Prostate gland (tissue), 2 donors: ENCODE measurements at places on chromosomes 5 and 9.
A peak's percentile ranks its signal among the peaks of the same experiment; 100 is the strongest.

GRCh38 chr9:98502311-98502975 is 206.3 kb downstream of the GABBR2 start:
- no peak for DNase-seq

GRCh38 chr5:159393854-159394274 is 63.6 kb upstream of the IL12B start:
- no peak for DNase-seq

- no peak for DNase-seq
Observed at GRCh38 chr9:33277484-33277883, 12.6 kb downstream of the CHMP5 start.

- DNase-seq: no peak
Observed at GRCh38 chr5:141272906-141273305, 27.7 kb downstream of the PCDHB15 start.

GRCh38 chr9:136050701-136051452 is 44.2 kb downstream of the NACC2 start:
- DNase-seq: no peak

GRCh38 chr5:56158331-56158960 is 74.7 kb downstream of the ANKRD55 start:
- DNase-seq: no peak

- no peak for DNase-seq
Observed at GRCh38 chr9:71121275-71122021, at the start of gene TRPM3. TRPM3 (minus strand) TSS chr9:71121621; CDS start chr9:71121354, 267 bp downstream.

GRCh38 chr9:100555471-100555870 is 22.4 kb upstream of the CAVIN4 start:
- no peak for DNase-seq

DNA sequence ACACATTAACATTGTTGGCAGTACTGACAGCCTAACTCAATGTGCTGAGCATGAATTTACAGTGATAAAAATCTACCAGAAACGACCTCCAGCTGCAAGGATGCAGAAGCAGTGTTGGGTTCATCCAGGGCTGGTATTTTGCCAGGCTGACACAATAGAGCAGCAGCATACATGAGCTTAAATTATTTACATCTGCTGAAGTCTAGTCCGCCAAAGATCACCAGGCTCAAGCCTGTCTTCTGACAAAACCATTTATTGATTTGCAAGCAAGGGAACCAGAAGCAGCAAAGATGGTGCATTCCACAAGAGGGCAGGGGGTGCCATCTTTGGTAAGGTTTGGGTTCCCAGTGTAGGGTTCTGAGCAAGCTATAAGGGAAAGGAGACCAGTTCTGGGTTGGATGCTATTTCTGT is 8.7 kb upstream of the C5orf34 start:
- no peak for DNase-seq

DNA sequence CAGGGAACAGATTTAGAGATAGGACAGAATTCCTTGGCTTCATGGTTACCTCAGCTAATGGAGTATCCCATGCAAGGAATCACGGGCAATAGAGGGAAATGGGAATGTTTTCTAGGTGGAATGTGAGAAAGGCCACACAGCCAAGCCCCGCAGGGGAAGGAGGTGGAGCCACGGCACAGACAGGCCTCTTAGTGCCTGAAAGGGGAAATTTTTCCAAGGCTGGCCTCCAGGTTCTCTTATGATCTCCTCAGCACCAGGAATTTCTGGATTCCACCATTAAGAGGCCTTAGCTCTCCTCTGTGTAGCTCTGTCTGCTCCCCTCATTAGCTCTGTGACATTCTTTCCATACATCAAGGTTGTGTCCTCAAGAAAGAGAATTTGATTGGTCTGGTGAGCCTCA is 124.7 kb downstream of the GALNT10 start:
- DNase-seq: no peak

DNA sequence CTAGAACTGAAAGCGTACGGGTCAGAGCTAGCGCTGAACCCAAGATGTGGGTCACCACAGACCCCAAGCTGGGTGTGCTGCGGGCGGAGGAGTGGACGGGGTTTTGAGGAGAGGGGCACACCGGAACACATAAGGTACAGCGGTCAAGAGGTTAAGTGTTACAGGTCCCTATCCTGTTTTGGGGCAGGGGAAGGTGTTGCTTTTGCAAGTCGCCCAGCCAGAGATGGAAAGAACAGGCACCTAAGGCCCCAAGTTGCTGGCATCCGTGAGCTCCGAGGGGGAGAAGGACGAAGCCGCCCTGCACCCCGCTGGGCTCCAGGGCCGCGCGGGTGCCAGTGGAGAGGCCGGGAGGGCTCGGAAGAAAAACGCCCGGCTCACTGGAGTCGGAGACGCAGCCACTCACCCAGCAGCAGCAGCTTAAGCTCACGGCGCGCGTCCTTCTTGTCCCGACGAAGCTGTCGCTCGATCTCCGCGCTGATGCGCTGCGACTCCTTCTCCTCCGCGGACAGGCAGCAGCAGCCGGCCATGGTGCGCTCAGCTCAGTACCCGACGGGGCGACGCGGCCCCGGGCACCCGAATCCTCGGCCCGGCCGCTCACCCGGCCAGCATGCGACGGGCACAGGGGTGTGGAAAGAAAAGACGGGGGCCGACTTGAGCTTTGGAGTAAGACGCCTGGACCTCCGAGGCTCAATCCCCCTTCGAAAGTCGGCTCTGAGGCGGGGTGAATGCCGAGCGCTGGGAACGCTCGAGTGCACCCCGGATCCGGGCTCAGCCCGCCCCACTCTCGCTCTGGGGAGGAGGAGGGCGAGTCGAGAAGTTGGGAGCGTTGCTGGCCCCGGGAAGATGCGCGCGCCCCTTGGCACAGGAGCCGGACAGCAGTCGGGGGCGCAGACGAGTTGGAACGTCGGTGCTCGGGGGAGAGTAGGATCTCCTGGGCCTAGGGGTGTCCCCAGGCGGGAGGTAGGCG is 572 bp downstream of the GNA14 start:
- no peak for DNase-seq

DNA sequence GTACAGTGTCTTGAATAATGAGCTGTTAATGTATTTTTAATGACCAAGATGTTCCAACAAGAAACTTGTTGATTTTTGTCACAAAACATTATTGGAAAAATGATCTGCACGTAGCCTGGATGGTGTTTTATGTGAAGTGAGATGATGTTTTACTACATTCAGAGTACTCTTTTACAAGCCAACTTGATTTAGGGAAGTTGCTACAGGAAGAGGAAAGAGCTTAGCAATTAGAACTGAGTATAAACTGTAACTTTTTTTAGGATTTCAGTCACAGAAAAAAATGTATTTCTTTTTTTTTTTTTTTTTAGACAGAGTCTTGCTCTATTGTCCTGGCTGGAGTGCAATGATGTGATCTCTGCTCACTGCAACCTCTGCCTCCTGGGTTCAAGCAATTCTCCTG is 113.6 kb upstream of the ADRA1B start:
- no peak for DNase-seq

GRCh38 chr9:137172901-137173795 is 1.3 kb upstream of the TMEM210 start:
- peak; percentile 90 for DNase-seq

- no peak for DNase-seq
Observed at GRCh38 chr5:145943674-145944121, 7.3 kb downstream of the SH3RF2 start.

DNA sequence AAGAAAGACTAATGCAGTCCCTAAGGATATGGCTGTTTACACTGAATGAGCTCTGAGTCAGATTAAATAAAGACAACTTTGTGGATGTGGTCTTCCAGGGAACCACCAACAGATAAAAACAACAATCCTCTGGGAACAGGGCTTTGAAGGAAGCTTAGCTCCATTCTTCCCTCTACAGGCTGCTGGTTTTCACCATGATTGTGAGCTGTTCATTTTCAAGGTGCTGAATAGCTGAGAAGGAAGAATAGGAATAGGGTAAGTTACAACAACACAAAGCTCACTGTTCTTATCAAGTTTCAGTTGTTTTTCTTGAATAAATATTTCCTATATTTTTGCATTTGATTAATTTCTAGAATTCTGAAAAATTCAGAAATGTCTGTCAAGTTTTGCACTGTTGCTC is 25.9 kb upstream of the PTAR1 start:
- DNase-seq: no peak

- DNase-seq: no peak
Observed at GRCh38 chr9:123550012-123550411, 194.0 kb downstream of the CRB2 start.

DNA sequence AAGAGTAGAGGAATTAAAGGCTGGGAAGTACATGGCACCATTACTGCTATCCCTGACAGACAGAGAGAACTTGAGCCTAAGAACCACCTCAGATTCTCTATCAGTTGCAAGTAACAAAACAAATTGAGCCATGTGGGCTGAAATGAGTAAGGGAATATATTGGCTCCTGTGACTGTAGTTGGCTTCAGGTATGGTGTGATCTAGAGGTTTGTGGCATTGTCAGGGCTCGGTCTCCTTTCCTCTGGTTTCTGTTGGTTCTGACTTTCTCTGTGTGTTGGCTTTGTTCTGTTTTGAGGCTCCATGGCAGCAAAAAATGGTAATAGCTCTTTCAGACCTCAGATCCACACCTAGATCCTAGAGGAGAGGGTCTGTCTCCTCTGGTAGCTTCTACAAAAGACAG is 5.7 kb downstream of the GALNT10 start:
- DNase-seq: no peak

DNA sequence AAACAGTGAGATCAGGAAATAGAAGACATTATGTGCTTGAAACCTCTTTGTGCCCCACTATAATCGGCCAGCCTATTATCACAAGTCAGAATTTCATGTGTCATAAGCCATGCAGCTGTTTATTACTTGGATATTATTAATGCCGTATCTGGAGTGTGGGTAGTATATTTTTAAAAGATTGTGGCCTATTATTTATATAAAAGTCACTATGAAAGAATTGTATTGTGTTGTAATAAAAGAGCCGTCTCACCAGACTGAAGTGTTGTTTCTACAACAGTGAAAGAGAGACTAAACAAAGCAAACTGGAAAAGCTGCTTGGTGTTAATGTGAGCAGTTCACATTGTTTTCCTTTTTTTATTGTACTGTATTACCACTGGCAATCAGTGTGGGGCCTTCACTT is 449.1 kb downstream of the PSAT1 start:
- no peak for DNase-seq

DNA sequence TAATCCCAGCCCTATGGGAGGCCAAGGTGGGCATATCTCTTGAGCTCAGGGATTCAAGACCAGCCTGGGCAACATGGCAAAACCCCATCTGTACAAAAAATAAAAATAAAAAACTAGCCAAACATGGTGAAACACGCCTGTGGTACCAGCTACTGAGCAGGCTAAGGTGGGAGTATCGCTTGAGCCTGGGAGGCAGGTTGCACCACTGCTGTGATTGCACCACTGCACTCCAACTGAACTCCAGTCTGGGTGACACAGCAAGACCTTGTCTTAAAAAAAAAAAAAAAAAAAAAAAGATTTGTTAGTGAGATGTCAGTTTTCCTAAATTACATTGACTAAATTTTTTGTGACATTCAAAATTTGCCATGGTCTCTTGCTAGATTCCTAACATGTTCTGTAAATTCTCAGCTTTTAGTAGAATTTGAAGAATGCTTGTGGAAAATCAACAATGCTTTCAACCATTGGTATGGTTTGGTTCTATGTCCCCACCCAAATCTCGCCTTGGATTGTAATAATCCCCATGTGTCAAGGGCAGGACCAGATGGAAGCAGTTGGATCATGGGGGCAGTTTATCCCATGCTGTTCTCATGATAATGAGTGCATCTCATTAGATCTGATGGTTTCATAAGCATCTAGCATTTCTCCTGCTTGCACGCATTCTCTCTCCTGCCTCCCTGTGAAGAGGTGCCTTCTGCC is 236.1 kb downstream of the ARRDC3 start:
- no peak for DNase-seq

DNA sequence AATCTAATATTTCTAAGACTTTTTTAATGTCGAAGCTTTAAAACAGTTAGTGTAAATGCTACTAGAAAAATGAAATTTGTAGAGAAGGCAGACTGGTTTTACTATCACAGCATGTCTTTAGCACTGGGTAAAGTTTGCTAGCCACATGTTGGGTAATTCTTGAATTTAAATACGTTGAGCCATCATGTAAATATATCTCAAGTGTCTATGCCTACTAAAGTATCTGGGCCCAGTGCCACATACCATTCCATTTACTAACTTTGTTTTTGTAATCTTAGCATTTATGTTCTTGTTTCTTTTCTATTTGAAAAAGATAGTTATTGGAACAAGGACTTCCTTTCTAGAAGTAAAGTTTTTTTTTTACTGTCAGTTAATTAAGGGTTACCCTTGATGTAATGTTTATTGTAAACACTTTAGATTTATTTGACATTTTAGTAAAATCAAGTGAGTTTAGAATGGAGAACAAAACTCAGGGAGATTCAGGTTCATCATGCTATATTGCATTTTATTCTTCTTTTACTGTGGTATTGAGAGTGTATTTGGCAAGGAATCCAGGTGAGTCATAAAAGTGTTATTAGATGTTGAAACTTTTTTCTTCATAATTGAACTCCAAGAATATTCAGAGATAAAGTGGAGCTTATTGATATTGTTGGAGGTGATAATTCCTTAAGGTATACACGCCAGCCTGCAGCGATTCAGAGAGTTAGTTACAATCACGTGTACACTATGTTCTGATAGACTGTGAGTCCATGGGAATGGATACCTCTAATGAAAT is 182.4 kb downstream of the CCDC171 start:
- DNase-seq: peak; percentile 42

DNA sequence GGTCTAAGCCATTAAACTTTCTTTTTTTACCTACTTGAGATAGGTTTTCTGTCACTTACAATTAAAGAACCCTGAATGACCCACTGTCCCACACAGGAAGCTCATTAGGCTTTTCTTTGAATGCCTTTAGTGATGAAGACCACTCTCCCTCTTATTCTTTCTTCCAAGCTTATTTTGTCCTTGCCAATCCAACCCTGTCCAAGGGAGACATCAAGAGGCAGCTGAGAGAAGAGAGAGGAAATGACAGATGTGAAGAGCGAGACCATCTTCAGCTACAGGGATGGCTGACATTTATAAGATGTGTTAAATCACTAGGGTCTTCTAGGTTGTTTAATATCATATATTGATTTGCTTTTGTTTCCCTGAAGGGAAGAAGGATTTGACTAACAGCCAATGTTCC is 133.5 kb downstream of the FAM114A2 start:
- no peak for DNase-seq

DNA sequence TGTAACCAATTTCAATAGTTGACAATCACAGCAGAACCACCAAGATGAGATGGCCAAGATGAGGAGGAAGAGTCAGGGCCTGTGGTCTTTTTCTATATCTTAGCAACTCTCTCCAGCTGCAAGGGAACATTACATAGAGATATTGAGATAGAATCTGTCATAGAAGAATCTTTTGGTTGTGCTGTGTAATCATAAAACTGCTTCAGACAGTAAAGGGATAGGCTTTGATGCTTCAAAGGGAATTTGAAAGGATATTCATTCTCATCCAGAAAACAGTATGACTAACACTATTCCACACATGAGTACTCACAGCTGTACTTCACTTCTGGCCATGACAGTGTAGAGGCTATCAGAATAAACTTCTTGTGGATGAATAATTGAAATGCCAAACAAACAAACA is 145.9 kb downstream of the YIPF5 start:
- DNase-seq: no peak

- peak; percentile 46 for DNase-seq
Observed at GRCh38 chr5:111278858-111279504, 54.8 kb downstream of the CAMK4 start.

- DNase-seq: no peak
Observed at GRCh38 chr9:116149844-116150243, 3.7 kb upstream of the PAPPA start.

GRCh38 chr5:170206958-170207357 is 25.8 kb upstream of the C5orf58 start:
- DNase-seq: no peak
